AG10803 (cell line): ENCODE measurements at places on chromosomes 7 and 10.
A peak's percentile ranks its signal among the peaks of the same experiment; 100 is the strongest.

- peak; percentile 45 for DNase-seq
Measured at GRCh38 chr7:80611779-80612178, 26.7 kb upstream of the CD36 start.

DNA sequence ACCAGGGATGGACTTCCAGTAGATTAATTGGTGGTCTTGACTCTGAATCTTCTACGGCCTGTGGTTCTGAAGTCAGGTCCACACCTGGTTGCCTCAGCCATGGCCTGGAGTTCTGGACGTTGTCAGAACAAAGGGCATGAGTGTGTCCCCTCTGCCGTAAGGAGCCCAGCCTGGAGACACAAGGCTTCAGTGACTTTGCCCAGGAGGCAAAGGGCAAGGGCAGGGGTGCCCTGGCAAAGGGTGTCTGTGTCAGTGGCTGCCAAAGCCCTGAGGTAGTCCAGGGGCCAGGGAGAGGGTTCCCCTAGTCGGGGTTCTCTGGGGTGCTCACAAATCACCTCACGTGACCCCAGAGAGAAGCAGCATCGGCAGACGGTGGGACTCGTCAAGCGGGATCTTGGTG is 273.2 kb upstream of the ZNF32 start:
- no peak for DNase-seq

- peak; percentile 64 for DNase-seq
Measured at GRCh38 chr10:124641282-124642087, 102.7 kb downstream of the FAM53B start.

- no peak for DNase-seq
Measured at GRCh38 chr7:69411466-69411865, 186.8 kb upstream of the AUTS2 start.

DNA sequence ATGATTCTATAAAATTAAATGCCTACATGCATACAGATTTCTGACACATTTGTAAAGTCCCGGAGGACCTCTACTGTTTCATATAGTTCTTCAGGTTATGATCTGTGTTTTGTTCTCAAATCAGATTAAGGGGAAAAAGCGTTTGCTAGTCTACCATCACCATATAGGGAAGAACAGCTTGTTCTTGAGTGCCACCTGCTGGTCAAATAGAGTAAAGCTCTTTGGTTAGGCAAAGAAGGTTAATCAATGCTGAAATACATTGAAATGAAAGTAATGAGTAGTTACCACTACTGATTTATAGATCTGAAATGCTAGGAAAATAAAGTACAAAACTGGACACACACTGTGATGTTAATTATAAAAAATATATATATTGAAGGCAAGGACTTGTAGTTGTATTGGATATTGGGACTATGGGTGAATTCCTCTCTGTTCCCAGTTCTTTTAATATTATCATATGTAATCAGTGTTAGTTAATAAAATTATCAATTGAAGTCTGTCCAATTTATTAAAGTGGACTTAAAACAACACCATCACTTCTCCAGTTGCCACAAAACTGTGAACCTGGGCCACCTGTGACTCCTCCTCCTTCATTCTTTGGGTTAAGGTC is 72.6 kb upstream of the PDLIM1 start:
- peak; percentile 65 for DNase-seq

GRCh38 chr10:10685566-10685965 is 332.1 kb upstream of the CELF2 start:
- DNase-seq, result no peak

GRCh38 chr10:30686708-30687107 is 57.2 kb upstream of the LYZL2 start:
- DNase-seq, result no peak

- DNase-seq, result no peak
Measured at GRCh38 chr7:24388212-24388611, 104.2 kb downstream of the NPY start.

GRCh38 chr7:116249969-116250553 is 39.7 kb downstream of the TES start:
- DNase-seq, result peak; percentile 68

DNA sequence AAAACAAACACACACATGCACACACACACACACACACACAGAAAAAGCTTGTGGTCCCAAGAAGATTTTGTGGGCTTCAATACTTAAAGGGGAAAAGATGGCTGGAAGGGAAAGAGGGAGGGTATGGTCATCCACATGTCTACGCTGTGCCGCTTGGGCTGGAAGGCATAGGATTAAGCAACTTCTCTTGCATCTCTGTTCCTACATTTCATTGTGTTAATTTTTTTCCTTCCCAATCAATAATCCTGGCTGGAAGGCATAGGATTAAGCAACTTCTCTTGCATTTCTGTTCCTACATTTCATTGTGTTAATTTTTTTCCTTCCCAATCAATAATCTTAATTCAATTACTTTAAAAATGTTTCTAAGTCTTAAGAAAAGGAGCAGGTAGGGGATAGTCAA is 30.6 kb downstream of the C10orf120 start:
- DNase-seq, result no peak

GRCh38 chr7:142439739-142440138 is 181.9 kb upstream of the PRSS58 start:
- no peak for DNase-seq

DNA sequence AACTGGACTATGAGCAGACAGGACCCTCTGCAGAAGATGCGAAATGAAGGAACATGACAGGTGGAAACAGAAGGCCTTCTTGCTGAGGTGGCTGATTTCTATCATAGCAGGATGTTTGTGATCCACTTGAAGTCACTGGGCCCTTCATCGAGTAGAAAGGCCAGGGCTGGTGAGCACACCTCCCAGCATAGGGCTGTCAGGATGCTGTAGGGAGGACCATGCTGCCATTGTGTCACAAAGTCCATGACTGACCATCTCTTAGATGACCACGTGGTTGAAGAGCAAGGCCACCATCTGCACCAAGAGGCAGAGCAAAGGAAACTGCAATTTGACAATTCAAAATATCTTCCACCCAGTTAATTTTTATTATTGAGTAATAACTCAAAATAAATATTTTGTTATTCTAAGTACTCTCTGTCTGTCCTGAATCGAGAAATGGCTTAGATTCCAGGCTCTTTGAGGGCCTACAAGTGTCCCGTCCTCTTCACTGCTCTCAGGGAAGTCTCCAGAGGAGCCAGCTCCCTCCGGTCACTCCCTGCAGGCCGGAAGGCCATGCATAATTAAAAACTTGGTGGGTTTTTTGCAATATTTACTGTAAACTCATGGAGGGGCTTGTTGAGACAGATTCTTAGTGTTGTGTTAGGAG is 249.3 kb upstream of the ZMIZ1 start:
- no peak for DNase-seq

DNA sequence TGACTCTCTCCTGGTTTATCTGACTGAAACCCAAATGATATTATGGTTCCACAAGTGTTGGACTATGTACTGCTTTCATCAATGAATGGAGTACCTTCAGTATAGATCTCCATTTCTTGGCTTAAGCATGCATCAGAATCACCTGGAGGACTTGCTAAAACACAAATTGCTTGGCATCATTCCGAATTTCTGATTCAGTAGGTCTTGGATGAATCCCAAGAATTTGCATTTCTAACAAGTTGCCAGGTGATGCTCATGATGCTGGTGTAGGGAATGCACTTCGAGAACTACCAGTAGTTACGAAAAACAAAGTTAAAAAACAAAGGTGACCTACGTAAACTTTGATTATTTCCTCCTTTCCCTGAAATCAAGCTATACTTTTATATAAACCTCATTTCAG is 119.0 kb upstream of the FEZF1 start:
- no peak for DNase-seq

- no peak for DNase-seq
Measured at GRCh38 chr7:85095366-85095765, 91.5 kb downstream of the SEMA3D start.

- no peak for DNase-seq
Measured at GRCh38 chr7:27176962-27177794, 3.1 kb upstream of the HOXA10 start.

DNA sequence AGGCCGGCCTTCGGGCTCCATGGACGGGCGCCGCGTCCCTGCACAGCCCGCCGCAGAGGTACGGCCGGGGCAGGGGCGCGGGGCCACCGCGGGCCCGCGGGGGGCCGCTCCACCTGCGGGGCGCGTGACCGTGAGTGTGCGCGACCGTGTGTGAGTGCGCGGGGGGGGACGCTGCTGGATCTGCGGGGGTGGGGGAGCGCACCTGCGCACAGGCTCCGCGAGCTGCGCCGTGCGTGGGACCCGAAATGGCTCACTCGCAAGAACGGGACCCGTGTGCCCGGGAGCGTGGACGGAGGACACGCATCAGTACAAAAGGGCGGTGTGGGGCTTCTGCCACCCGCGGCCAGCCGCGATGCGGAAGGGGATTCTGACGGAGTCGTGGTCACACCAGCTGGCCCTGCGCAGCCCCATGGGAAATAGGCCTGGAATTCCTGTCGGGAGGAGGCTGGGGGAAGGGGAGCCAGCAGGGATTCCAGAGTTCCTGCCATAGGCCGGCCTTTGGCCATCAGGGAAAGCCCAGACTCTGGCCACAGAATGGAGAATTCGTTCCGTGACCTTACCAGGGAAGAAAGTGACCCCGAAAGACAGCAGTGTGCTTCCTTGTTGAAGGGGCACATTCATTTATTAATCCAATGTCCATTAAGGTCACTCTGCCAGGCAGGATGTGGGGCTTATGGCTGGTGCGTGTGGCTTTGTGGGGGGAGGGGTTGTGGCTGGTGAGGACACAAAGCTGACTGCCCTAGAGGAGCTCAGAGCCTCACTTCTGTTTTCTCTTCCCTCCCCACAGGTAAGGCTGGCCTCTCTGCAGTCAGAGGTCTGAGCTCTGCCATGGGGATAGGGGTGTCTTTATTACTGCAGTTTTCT is 494 bp downstream of the REPIN1 start:
- peak; percentile 78 for DNase-seq

DNA sequence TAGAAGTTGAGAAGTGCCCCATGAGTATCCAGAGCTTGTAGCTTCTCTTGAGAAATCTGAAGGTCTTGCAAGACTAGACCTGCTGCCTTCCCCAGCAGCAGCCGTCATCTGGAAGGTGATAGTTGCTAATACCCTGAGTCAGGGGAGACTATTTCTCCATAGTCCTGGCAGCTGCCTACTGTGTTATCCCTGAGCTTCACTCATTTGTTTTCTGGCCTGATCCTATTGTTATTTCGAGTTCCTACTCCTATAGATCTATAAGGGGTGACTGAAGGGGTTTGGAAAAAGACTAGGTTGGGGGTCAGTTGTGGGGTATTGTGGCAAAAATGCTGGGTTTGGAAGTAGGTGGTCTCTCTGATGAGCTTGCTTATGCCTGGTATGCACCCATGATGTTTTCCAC is 297.8 kb downstream of the CNTNAP2 start:
- no peak for DNase-seq

GRCh38 chr10:77493239-77493806 is 144.3 kb downstream of the KCNMA1 start:
- no peak for DNase-seq

- DNase-seq, result no peak
Measured at GRCh38 chr10:27816320-27816719, 70.7 kb upstream of the MKX start.

DNA sequence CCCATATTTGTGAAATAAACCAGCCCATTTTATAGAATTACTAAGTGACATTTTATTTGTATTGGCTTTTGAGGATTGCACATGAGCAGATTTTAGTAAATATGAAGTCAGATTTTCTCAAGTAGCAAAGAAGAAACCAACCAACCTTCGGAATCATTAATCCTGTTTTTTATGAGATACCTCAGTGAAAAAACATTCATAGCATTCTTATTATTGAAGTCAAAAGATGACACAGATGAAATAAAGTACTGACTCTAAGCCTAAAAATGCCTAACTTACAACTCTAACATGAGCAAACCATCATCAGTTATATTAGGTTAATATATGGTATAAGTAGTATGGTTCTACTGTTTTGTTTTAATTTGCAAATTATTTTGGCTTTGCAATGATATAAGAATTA is 59.9 kb upstream of the AGBL3 start:
- no peak for DNase-seq

DNA sequence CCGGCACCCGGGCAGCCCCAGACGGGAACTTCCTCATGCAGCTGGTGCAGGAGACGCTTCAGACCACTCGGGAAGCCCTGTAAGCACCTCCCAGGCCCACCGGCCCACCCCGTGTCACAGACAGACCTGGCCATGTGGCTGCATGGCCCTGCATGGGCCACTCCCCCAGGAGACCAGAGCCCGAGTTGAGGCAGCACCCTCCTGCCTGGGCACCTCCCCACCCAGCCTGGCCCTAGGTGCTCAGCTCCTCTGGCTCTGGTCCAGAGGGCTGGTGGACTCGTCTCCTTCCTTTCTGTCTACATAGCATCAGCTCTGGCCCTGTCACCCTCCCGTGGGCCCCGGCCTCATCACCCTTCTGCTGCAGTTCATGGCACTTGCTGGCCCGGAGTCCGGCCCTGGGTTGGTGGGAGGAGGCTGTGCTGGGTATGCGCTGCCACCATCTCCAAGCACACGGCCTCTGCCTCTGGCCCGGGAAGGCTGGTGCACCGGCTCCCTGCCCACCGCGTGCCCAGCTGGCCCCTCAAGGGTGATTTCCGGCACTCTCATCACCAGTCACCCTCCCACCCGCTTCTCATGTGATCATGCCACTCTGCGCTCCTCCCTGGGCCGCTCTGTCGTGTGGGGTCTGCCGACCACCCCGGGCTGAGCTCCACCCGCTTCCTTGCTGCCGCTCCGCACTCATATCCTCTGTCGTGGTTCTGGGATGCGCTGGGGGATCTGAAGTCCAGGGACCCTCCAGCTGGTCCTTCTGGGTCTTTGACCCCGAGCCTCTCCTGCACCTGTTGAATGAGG is 53.1 kb upstream of the DPYSL4 start:
- DNase-seq, result no peak

- no peak for DNase-seq
Measured at GRCh38 chr10:110447886-110448285, 49.8 kb upstream of the DUSP5 start.

DNA sequence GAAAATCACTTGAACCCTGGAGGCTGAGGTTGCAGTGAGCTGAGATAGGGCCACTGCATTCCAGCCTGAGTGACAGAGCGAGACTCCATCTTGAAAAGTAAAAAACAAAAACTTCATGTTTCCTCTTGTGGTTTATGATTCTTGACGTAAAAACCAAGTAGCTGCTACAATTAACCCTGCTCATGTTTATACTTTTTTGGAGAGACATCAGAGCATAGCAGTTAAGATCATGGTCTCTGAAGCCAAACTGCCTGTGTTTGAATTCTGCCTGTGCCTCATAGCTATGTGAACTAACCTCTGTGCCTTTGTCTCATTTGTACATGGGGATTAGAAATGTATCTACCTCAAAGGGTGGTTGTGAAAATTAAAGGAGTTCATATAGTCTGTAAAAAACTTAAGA is 27.2 kb downstream of the SUV39H2 start:
- DNase-seq, result no peak

- no peak for DNase-seq
Measured at GRCh38 chr7:98178321-98178720, 32.9 kb upstream of the BHLHA15 start.

DNA sequence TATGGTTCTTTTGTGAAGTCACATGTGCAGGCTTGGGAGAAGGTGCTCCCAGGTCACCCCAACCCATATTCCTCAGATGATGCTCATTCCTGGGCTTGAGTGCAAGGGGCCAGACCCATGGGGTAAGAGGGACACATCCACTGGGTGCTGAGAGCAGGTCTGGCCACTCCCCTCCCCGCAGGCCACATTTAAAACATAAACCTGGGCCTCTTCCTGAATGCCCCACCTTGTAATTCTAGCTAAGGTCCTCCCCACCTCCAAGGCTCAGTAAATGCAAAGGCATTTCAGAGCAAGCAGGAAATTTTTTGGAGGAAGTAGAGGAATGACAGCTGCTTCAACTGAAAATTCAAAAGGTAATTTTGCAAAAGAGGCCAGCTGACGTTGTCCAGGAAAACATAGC is 172.5 kb downstream of the ARHGAP21 start:
- no peak for DNase-seq
